ENCODE measurements at places on chromosomes 2 and 18. TPM values are rescaled to one million over a fixed set of nuclear protein-coding genes. Genes with fewer than 3 reads are reported as not detected.

The RGPD8 gene
- total RNA-seq = 4.6 TPM

The NEU2 gene
- not detected for total RNA-seq

The CHRND gene
- not detected for total RNA-seq

The CERKL gene
- total RNA-seq = 0.19 TPM

The MOGAT1 gene
- total RNA-seq = not detected

The GREB1 gene
- 2.8 TPM for total RNA-seq
